ENCODE measurements at places on chromosomes 2 and 18.
A peak's percentile ranks its signal among the peaks of the same experiment; 100 is the strongest.

DNA sequence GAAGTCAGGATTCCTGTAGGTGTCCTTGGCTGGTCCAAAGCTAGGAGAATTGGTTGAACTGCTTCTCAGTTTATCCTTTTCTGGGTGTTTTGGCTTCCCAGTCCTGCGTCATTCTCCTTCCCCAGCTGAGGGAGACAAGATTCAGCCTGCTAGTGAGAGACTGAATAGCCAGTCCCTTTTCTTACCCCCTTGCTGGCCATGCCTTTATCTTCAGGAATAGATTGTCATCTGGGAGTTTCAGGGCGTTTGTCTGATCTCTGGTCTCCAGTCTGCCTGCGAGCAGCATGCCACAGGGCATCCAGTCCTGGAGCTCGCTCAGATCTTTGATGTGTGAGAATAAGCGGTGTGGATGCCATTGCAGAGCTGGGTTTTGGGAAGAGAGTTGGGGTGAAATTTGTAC lies 5.8 kb downstream of the MYO1B start:
- DNase-seq = no peak

- peak; percentile 11 for DNase-seq
Observed at GRCh38 chr2:233799087-233799665, 21.0 kb downstream of the MROH2A start.

GRCh38 chr2:193793914-193794313 lies 1599.2 kb upstream of the TMEFF2 start:
- no peak for DNase-seq

GRCh38 chr2:200944467-200945394 lies 18.7 kb downstream of the ORC2 start:
- DNase-seq = no peak

DNA sequence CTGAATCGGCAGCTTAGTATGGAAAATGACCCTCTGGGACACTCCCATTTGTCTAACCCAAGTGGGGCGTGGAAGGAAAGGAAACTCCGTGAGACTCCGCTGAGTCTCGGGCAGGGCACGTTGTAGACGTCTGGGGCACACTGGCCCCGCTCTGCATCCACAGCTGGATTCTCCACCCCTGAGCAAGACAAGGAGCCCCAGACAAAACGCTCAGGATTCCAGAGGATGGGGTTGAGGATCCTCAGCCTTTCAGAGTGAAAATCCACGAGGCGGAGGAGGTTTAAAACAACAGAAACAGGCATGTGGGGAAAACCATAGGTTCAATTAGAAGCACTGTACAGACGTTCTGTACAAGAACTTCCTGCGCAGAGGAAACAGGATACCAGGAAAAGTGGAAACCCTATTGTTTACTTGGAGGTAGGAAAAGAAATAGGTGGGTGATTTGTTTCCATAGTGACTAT lies 124.9 kb upstream of the ZNF236 start:
- DNase-seq = no peak

DNA sequence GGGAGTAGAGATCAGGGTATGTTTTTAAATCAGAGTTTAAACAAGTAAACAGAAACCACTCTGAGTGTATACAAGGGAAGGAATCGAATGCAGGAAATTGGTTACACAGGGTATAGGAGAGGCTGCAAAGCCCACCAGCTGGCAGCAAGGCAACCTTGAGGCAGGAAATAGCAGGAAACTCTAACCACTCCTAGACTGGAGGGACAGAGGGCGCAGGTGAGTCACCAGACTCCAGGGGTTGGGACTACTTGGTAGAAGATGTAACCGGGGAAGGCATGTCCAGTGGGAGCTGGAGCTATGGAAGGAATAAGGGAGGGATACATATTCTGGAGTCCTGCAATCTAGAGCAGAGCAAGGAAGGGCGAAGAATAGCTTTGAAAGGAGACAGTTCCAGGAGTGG lies 152.3 kb downstream of the MEIS1 start:
- peak; percentile 77 for DNase-seq

DNA sequence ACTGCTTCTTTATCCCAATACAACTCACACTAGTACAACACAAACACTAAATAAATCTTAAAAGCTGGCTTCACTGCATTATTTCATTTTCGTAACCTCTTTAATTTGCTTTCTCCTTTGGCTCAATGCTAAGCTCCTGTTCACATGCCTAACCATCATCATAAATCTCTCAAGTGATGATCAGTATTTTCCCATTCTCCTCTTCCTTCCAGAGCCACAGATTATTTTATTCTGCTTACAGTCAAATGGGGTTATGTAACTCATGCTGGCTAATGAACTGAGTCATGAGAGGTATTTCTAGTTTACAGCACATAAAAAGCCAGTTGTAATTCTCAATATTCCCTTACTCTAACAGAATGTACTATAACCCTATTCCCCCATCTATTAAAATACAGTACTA lies 350.4 kb upstream of the ZC3H15 start:
- no peak for DNase-seq

DNA sequence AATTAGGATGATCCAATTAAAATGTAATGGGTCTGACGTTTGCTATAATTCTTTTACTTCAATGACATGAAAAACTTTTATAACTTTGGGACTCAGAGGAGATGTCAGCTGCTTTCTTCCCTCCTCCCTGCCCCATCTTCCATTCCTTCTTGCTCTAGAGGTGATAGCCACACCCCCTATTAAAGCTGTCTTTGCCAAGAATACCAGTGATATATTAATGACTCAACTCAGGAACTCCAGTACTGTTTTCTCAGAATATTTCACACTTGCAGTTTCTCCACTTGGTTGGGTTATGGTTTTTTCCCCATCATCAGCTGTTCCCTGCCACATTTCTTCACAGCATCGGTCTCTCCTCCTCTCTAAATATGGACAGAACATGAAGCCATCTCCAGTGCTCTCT lies 184.0 kb downstream of the KCNE4 start:
- no peak for DNase-seq

DNA sequence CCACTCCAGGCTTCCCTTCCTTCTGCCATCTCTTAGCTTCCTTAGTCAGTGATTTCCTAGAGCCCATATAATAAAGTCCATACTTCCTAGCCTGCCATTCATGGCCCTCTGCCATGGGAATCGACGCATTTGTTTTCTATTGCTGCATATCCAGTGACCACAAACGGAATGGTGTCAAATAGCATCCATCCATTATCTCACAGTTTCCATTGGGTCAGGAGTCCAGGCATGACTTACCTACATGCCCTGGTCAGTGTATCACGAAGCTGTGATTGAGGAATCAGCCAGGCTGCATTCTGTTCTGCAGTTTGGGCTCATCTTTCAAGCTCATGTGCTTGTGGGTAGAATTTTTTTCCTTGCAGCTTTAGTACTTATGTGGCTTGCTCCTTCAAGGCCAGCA lies 209.7 kb upstream of the EPAS1 start:
- no peak for DNase-seq

DNA sequence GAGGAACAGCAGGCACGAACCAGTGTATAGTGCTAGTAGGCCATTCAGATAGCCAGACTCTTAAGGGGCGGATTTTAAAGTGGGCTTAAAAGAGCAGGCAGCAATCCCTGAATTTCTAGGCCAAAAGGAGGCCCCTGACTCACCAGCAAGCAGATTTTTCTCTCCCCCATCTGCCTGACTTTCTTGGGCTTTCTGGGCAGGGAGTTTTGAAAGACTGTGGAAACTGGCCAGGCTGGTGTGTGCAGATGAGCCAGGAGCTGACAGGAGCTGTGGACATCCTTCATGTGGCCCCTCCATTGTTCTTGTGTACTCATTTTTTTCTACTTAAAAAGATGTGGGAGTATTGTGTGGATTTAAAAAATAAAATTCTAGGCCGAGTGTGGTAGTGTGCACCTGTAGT lies 59.0 kb downstream of the GLI2 start:
- no peak for DNase-seq

- no peak for DNase-seq
Observed at GRCh38 chr2:83633423-83633822, 825.7 kb downstream of the SUCLG1 start.

DNA sequence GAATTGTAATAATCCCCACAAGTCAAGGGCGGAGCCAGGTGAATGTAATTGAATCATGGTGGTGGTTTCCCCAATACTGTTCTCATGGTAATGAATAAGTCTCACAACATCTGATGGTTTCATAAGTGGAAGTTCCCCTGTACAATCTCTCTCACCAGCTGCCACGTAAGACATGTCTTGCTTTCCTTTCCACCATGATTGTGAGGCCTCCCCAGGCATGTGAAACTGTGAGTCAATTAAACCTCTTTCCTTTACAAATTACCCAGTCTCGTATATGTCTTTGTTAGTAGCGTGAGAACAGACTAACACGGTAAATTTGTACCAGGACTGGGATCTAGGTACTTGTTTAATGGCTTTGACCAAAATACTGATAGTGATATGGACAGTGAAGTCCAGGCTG lies 744.3 kb upstream of the REG3G start:
- no peak for DNase-seq

- peak; percentile 81 for DNase-seq
Observed at GRCh38 chr2:1538663-1539062, 125.4 kb downstream of the TPO start.

DNA sequence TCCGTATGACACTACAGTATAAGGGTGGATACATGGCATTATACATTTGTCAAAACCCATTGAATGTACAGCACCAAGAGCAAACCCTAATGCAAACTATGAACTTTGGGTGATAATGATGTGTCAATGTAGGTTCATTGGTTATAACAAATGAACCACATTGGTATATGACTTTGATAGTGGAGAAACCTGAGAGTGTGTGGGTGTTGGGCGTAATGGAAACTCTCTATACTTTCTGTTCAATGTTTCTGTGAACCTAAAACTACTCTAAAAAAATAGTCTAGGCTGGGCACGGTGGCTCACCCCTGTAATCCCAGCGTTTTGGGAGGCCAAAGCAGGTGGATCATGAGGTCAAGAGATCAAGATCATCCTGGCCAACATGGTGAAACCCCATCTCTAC lies 6.5 kb upstream of the ACTG2 start:
- no peak for DNase-seq

- no peak for DNase-seq
Observed at GRCh38 chr2:122982936-122983335, 1042.2 kb upstream of the CNTNAP5 start.

DNA sequence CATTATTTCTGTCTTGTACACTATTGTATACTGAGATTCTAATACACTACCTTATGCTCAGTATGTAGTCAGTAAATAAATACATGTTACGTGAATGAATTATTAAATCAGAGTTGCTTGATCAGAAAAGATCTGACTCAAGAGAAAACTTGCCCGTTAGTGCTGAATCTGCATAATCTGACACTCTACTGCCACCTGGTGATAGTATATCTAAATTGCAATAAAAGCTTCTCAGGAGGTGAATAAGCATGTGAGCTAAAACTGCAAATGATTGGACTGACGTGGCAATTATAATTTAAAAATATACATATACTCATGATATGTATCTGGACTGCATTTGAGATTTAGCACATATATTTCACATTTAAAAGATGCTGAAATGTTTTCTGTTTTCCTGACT lies 70.4 kb downstream of the KIAA1328 start:
- DNase-seq = no peak

DNA sequence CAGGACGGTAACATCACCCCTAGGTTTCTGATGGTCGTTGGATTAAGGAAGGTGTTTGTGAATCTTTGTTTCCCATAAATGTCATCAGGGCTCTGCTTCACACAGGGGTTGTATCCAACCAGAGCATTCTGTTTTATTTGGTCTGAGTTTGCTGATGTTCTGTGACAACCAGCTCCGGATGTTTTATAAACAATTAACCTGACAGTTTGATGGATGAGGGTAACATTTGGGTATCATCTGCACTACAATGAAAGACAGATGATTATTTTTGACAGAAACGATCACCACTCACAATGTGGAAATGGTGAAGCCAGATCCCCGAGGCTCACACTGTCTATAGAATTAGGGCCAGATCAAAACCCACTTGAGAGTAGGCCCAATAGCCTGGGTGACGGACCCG lies 107.1 kb downstream of the CDC42EP3 start:
- DNase-seq = no peak

GRCh38 chr18:48371854-48372602 lies 37.2 kb downstream of the ZBTB7C start:
- DNase-seq = peak; percentile 3

GRCh38 chr2:240650254-240650965 lies 25.1 kb downstream of the GPR35 start:
- no peak for DNase-seq

GRCh38 chr2:116719836-116720235 lies 1094.7 kb upstream of the DDX18 start:
- DNase-seq = no peak
